Panc1 (cell line): ENCODE measurements at places on chromosomes 2 and 18. TPM values are rescaled to one million over a fixed set of nuclear protein-coding genes. Genes with fewer than 3 reads are reported as not detected.

Gene NAB1
- 40.2 TPM for total RNA-seq

Gene POMC
- total RNA-seq = not detected

DNA sequence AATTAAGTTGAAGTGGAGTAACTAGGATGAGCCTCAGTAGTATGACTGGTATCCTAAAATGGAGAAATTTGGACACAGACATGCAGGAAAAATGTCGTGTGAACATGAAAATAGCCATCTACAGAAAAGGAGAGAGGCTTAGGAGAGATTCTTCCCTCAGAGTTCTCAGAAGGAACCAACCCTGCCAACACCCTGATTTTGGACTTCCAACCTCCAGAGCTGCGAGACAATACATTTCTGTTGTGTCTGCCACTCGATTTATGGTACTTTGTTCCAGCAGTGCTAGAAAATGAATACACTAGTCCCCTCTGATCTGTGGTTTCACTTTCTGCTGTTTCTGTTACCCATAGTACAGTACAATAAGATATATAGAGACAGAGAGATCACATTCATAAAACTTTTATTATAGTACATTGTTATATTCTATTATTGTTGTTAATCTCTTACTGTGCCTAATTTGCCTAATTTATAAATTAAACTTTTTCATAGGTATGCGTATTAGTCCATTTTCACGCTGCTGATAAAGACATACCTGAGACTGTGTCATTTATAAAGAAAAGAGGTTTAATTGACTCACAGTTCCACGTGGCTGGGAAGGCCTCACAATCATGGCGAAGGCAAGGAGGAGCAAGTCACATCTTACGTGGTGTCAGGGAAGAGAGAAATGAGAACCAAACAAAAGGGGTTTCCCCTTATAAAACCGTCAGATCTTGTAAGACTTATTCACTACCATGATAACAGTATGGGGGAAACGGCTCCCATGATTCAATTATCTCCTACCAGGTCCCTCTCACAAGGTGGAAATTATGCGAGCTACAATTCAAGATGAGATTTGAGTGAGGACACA lies 41.3 kb downstream of the PLEKHA3 start:
- DNase-seq = no peak
- no peak overlapping the region for H3K27ac ChIP-seq
- peaks cover 7% of the 10 kb centered on the region; the same call in 1 of the 2 replicates for H3K4me1 ChIP-seq
- H3K4me3 ChIP-seq = no peak overlapping the region
- no peaks in the 10 kb centered on the region for H3K27me3 ChIP-seq

DNA sequence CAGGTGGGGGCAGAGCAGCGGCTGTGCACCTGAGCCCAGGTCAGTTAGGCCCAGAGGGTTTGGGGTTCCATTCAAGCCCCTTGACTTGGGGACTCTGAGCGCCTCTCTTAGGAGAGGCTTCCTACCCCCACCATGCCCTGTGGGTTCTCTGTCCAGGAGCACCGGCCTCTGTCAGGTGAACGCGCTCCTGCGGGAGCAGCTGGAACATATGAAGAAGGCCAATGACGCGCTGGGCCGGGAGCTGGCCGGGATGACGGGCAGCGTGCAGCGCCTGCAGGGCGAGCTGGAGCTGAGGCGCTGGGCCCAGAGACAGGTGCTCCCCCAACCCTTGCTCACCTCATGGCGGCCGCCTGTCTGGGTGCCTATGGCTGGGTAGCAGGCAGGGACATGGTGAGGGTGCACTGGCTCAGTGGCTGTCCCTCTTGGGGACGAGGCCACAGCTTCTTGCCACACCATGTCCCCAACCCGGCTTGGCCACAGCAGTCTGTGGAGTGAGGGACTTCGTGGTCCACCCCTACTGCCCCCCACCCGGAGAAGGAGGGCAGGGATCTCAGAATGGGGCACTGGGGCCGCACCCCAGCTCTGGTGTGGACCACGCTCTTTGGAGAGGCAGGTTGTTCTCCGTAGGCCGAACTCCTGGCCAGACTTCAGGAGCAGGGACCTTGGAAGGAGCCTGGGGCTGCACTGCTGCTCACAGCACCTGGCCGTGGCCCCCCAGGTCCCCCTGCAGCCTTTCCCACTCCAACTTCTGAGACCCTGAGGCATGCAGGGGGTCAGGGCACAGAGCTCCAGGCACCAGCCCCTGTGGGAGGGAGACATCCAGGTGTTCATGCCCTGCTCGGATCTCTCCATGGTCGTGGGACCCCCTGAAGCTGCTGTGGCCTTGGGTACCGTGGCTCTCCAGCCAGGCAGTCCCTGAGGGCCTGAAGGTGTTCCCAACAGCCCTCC lies 19.7 kb downstream of the CROCC2 start:
- H3K4me3 ChIP-seq = no peak overlapping the region
- H3K4me1 ChIP-seq = peaks cover 32% of the 10 kb centered on the region
- DNase-seq = no peak
- H3K36me3 ChIP-seq = no peaks in the 10 kb centered on the region
- no peaks in the 10 kb centered on the region for H3K27me3 ChIP-seq

DNA sequence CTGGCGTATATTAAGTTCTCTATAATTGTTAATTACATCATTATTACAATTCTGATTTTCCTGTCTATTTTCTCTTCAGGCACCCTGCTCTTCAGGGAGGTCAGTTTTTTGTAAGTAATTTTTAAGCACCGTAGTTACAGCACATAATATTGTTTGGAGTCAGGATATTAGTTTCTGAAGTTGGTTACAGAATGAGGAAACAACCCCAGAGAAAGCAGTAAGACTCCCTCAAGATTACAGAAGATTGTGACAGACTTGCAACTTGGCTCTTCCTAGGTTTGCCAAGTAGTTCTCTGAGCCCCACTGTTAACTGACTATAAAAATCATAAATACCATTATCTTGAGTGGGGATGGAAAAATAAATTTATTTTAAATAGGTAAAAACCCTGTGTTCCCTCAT lies 921 bp downstream of the RPE start:
- H3K36me3 ChIP-seq = peaks cover 6% of the 10 kb centered on the region
- H3K27me3 ChIP-seq = no peaks in the 10 kb centered on the region
- H3K4me3 ChIP-seq = peak overlapping the region; percentile 79
- H3K27ac ChIP-seq = peak overlapping the region; percentile 86
- DNase-seq = no peak

- no peaks in the 10 kb centered on the region for H3K36me3 ChIP-seq
- no peaks in the 10 kb centered on the region for H3K27me3 ChIP-seq
- H3K4me1 ChIP-seq = no peaks in the 10 kb centered on the region
- no peak for DNase-seq
- no peak overlapping the region for H3K27ac ChIP-seq
Measured at GRCh38 chr2:112163541-112163981, 25.4 kb downstream of the FBLN7 start.

DNA sequence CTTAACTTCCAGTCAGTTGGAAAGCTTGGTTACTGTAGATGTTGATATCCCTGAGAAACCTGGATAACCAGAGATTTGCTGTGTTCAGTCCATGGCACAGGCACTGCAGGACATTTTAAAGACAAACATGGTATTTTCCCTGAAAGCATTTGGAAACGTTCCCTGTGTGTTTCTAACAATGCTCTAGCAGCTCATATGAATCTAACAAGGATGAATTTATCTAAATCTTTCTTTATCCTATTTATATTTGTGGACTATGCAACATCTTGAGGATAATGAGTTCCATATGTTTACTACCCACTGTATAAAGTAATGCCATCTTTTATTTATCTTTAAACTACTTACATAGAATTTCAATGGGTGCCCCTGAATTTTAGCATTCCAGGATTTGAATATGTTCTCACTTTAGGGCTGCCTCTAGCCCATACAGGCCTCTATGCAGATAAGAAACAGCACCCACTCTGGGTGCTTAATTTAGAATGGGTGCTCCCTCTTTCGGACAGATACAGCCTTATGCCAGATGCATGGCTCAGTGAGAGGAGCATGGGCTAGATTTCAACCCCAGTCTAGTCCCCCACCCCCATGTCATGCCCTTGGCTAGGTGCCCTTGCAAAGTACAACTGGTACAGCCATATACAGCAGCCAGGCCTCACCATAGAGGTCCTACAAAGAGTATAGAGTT lies 50.6 kb upstream of the NEMP2 start:
- DNase-seq = no peak
- no peaks in the 10 kb centered on the region; the same call in 1 of the 2 replicates for H3K4me1 ChIP-seq
- no peak overlapping the region for H3K27ac ChIP-seq
- no peak overlapping the region for H3K4me3 ChIP-seq
- no peaks in the 10 kb centered on the region; the same call in 1 of the 2 replicates for H3K36me3 ChIP-seq
